Activated CD4-positive, alpha-beta T cell treated with anti-CD3 and anti-CD28 coated beads for 48 hours (primary cell): ENCODE measurements at places on chromosomes 5 and 9.

DNA sequence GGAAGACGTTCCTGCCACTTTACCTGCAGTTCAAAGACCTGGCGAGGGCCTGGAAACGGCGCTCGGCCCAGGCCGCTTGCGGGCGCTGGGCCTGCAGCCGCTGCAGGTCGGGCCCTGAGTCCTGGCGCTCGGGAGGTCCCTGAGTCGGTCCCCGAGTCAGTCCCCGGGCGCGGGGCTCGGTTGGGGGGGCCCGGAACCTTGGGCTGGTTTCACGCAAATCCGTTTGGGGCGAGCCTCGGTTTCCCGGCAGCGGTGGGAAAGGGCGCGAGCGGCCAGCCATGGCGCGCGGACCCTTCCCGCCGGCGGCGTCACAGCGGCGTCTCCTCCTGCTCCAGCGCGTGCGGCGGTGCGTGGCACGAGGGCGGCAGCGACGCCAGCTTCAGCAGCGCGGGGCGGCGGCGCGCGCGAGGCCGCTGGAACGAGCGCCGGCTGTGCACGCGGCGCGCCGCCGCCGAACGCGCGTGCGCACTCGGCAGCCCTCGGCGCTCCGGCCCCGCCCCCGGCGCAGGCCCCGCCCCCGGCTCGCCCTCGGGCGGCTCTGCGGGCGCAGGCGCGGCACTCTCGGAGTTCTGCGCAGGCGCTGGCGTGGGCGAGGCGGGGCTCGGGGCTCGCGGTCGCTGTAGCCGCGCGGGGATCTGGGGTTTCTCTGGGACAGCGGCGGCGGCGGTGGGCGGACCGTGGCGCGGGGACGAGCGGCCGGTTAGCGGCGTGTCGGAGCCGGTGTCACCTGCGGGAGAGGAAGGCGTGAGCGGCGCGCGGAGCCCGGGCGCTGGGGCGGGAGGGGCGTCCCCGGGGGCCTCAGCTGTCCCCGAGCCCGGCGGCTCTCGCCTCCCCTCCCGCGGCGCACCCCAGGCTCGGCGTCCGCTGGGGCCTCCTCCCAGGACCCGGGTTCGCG is 29.9 kb downstream of the EXOC3 start:
- peak; percentile 92 for DNase-seq

DNA sequence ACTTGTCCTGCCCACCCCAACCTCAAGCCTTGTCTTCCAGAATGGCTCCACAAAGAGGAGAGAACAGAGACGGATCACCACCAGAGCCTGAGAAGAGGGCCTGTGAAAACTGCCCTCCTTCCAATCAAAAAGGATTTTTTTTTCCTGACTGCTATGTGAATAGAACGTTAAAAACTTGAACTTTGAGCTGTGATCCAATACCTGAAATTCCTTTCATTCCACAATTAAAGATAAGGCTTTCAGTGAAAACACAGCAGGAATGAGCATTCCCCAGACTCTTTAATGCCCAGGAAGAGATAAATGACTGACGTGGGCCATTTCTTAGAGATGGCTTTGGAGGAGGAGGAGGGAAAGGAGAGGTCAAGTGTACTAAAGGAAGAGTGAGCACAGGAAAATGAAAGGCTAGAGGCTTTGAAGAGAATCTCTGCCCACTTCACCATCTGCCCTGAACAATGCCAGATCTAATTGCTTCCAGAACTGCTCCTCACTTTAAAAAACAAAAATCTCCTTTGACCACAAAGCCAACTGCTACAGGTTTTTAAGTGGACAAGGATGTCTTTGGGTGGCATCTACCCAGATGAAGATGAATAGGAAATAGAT is 177.9 kb upstream of the MAP3K1 start:
- DNase-seq = no peak

GRCh38 chr5:170861667-170861916 is 226 bp upstream of the RANBP17 start:
- DNase-seq = peak; percentile 3

- no peak for DNase-seq
Measured at GRCh38 chr9:34233672-34234071, 54.8 kb downstream of the UBAP1 start.

- no peak for DNase-seq
Measured at GRCh38 chr9:20570756-20571155, 51.5 kb downstream of the MLLT3 start.

DNA sequence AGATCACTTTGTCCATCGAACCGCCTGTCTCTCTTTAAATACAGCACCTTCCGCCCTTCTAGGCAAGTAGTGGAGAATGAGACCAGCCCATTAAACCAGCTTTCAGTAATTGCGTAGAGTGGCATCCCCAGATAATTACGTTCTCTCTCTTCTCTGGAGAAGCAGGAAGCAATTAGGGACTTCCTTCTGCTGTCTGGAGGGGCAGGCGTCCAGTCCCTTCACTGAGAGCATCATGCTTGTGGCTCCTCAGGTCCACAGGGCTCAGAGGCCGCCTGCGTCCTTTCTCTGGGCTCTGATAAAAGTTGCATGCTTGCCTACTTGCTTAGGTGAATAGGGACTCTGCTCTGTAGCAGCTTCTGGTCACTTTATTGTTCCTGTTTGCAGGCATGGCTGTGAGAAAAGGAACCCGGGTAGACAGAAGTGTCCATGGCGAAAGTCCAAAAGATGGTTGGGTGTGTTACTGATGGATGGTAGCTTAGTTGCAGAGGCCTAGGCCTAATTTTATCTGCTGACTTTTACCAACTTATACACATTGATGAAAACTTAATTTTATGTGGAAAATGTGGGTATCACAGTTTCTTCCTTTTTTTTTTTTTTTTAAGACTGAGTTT is 299.1 kb upstream of the PANK3 start:
- no peak for DNase-seq

GRCh38 chr5:7667216-7667767 is 183.6 kb downstream of the CFAP90 start:
- DNase-seq = no peak

- no peak for DNase-seq
Measured at GRCh38 chr9:78574354-78575045, 277.6 kb downstream of the PSAT1 start.

DNA sequence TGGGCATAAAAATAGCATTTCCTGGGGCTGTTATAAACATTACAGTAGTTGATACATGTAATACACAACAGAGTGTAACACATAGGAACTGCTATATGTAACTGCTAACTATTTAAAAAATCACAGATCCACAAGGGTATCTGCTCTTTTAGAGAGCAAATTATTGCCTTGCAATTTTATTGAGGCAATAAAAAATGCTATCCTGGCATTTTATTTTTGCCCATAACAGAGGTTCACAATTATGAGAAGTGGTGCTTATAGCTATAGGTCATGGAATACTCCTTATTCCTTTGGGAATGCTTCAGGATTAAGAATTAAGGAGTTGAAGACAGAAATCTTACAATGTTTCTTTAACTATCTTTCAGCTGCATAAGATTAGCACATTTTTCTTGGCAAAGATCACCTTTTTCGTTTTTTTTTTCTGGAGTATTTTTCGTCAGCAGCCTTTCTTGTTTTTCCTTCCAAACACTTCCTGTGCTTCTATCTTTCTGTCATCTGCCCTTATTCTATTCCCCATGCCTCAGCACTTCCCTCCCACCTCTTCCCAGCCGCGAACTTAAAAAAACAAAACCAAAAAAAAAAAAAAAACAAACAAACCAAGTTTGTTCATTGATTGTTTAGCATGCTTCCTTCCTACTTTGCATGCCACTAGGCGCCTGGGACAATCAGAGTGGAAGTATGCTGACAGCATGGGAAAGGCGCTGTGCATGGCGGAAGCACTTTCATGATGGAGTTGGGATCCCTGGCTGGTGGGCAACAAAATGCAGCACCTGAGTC is 264.2 kb downstream of the MAST4 start:
- DNase-seq = no peak

- DNase-seq = no peak
Measured at GRCh38 chr5:151101746-151102145, 20.9 kb upstream of the TNIP1 start.

- no peak for DNase-seq
Measured at GRCh38 chr5:78827725-78828124, 157.4 kb downstream of the ARSB start.

DNA sequence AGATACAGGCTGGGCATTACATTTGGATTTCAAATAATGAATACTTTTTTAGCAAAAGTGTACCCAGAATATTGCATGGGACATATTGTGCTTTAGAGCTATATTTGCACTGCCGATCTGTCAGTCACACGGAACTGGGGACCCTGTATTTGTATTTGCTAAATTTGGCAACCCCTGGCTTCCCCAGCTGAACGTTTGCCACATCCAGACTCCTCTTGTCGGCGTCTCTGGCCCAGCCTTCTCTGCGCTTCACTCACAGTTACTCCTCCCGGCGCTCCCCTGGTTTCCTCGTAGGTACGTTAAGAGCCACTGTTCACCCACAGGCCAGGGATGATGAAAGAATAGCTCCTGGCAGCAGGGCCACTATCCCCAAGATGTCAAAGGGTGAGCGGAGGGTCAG is 58.7 kb downstream of the NSUN2 start:
- no peak for DNase-seq

DNA sequence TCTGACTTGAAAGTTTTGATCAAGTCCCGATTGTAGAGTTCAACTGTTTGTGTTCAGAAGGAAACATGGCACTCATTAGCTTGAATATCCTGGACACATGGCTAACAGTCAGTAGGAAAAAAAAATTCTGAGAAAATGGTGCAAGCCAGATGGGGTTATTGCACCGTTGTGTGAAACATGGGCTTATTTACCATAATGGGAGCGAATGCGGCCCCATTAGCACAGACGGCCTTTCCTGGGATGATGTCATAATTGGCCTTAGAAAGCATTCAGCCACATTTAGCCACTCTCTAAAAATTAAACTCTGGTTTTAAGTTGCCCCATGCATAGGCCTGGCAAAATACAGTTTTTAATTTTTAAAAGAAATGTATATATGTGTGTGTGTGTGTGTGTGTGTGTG is 112.1 kb downstream of the IRX2 start:
- DNase-seq = no peak

- no peak for DNase-seq
Measured at GRCh38 chr9:16309469-16310271, 560.8 kb downstream of the BNC2 start.

GRCh38 chr5:132662925-132663770 is 5.2 kb downstream of the IL13 start:
- peak; percentile 76 for DNase-seq

- DNase-seq = no peak
Measured at GRCh38 chr5:98349990-98350365, 423.5 kb upstream of the RGMB start.

DNA sequence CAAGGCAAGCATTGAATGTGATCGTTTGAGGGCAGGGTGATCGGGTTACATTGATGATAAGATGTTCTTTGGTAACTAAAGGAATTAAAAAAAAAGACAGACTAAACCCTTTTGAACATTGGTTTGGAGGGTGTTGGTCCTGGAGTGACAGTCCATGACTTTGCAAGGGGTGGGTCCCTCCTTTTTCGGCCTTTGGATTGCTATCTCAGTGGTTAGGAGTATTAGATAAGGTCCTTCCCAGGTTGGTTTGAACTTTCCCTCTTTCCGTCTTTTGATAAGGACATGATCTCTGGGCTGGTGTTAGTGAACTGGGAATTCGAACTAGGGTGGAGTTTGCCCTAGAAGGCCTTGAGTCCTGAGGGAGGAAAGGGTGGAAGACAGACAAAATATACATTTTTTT is 5.4 kb upstream of the ABO start:
- no peak for DNase-seq

GRCh38 chr9:33458444-33458843 is 11.1 kb upstream of the AQP3 start:
- peak; percentile 73 for DNase-seq

DNA sequence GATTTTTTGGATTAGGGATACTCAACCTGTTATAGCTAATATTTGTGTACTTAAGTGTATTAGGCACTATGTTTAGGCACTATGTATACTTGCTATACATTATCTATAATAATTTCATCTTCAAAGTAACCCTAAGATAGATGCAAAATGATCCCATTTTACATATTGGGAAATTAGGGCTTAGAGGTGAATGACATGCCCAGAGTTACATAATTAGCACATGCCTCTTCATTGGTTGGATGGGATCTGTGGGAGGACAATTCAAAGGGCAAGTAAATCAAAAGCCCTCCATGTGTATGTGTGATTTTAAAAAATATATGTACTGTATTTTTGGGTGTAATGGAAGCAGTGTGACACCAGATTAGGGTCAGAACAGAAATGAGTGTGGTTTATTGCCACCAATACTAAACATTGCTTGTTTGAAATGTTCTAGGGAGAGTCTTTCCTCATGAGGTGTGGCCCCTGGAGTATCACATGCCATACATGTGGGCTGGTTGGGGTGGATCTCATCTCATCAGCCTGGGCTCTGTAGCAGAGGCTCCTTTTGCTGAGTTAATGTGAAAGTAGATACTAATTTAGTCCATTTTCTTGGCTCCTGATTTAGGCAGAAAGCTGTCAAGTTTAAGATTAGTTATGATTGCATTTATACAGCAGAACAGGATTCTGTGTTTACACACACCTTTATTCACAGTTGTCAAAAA is 5.5 kb downstream of the C9orf85 start:
- DNase-seq = peak; percentile 46

DNA sequence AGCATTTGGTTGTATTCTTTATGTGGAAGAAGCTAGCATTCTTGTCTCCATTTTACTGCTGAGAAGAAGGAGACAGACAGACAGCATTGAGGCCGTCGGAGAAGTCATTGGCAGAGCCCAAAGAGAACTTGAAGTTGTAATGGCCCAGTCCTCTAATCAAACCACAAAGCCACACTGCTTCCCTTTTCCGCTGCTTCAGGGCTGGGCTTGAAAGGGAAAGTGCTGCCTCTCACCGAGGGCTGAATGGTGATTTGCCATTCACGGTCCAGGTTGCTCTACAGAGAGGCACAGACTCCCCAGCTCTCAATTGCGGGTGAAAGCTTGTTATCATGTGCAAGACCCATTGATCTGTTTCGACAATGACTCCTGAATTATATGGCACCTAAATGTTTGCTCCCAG is 25.6 kb upstream of the POU4F3 start:
- no peak for DNase-seq

DNA sequence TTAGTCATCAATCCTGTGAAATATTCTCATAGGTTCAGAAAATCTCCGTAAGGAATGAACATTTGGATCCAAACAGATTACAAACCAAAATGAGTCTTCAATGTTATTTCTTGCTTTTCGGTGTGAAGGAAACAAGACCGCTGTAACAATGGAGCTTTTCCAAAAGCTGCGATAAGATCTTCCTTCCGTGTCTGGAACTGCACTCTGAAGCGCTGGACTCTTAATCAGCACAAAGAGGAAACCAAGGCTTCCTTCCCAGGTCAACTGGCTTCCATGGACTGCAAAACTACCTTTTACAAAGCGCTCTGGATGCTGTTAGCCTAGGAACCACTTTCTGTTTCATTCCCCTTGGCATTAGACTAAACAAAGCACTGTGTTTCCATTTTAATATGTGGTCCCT is 137.9 kb upstream of the BASP1 start:
- DNase-seq = no peak

- peak; percentile 79 for DNase-seq
Measured at GRCh38 chr9:105053209-105053652, 125.3 kb upstream of the ABCA1 start.

DNA sequence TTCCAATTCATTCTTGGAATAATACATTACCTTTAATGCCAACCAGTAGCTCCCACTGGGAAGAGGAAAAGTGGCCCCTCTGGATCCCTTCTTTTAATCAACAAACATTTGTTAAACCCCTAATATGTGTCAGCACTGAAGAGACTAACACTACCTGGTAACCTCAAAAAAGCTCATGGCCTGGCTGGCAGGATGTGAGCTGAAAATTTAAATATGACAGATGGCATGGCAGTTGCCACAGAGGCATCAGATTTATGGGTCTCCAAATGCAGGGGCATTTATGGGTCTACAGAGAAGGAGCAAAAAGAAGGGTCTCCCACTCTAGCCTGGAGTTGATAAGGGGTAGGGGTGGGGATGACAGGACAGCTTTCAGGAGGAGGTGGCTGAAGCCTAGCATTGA is 12.5 kb downstream of the DNAH5 start:
- DNase-seq = no peak
